ENCODE measurements at places on chromosomes 2 and 18. TPM values are rescaled to one million over a fixed set of nuclear protein-coding genes. Genes with fewer than 3 reads are reported as not detected.

GREB1 gene
- 0.31 TPM for total RNA-seq

SLC4A3 gene
- total RNA-seq = 11.7 TPM

NDC80 gene
- 9.5 TPM for total RNA-seq

ZAP70 gene
- total RNA-seq = not detected

BOK gene
- 41.2 TPM for total RNA-seq

AKAIN1 gene
- total RNA-seq = not detected

SERPINB4 gene
- total RNA-seq = 1.9 TPM

UGT1A4 gene
- not detected for total RNA-seq

HAT1 gene
- 69.1 TPM for total RNA-seq

CXCR1 gene
- total RNA-seq = 0.11 TPM

ROCK1 gene
- total RNA-seq = 20.5 TPM

CTAGE1 gene
- not detected for total RNA-seq

WDR12 gene
- total RNA-seq = 34.1 TPM

NR4A2 gene
- 0.31 TPM for total RNA-seq

BCL2 gene
- total RNA-seq = 0.84 TPM

NEURL3 gene
- not detected for total RNA-seq

SCN3A gene
- not detected for total RNA-seq

TUBA3E gene
- total RNA-seq = not detected

WIPF1 gene
- total RNA-seq = 1.3 TPM

ANKRD30BL gene
- not detected for total RNA-seq

LRPPRC gene
- total RNA-seq = 43.9 TPM

RAB1A gene
- total RNA-seq = 81.4 TPM

DSG1 gene
- total RNA-seq = 0.38 TPM

REG3A gene
- total RNA-seq = not detected

NTSR2 gene
- not detected for total RNA-seq

ALKAL2 gene
- not detected for total RNA-seq

ABCA12 gene
- total RNA-seq = 2.7 TPM

CD226 gene
- 0.76 TPM for total RNA-seq

SLC14A1 gene
- total RNA-seq = not detected

ATG9A gene
- total RNA-seq = 36.9 TPM
